Stimulated activated CD4-positive, alpha-beta T cell treated with anti-CD3 and anti-CD28 coated beads, Interleukin-15, amount 100 ng/mL, for 1 hour (primary cell): ENCODE measurements at places on chromosomes 1 and 21.

GRCh38 chr1:167797015-167797414 is 75.2 kb downstream of the MPZL1 start:
- no peak for DNase-seq

GRCh38 chr1:158016651-158017335 is 23.3 kb downstream of the KIRREL1 start:
- DNase-seq: no peak

GRCh38 chr1:160708801-160709200 is 2.8 kb downstream of the CD48 start:
- no peak for DNase-seq

GRCh38 chr1:31750858-31751510 is 13.2 kb downstream of the ADGRB2 start:
- DNase-seq: no peak

- DNase-seq: no peak
Observed at GRCh38 chr1:185478877-185479276, 161.8 kb upstream of the IVNS1ABP start.

DNA sequence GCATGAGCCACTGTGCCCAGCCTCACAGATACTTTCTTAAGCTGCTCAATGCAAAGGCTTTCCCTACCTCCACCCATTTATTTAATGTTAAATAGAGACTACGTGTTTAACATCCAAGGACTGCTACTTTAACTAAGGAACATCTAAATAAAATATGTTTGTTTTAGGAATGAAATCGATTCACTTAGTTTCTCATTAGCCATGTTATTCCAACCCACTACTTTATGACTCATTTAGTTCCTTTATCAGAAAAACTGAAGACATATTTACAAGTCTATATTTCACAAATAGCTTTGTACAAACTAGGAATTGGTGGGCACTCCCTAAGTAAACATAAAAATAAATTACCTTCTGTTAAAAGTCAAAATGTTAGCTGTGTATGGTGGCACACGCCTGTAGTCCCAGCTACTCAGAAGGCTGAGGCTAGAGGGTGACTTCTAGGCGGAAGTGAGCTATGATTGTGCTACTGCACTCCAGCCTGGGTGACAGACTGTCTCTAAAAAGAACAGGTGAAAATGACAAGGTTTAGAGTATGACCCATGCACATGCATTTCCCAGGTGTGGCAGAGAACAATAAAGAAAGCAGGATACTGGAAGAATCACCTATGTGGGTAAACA is 39.9 kb upstream of the AK4 start:
- no peak for DNase-seq

GRCh38 chr21:17197996-17198395 is 314.8 kb upstream of the CXADR start:
- DNase-seq: no peak

DNA sequence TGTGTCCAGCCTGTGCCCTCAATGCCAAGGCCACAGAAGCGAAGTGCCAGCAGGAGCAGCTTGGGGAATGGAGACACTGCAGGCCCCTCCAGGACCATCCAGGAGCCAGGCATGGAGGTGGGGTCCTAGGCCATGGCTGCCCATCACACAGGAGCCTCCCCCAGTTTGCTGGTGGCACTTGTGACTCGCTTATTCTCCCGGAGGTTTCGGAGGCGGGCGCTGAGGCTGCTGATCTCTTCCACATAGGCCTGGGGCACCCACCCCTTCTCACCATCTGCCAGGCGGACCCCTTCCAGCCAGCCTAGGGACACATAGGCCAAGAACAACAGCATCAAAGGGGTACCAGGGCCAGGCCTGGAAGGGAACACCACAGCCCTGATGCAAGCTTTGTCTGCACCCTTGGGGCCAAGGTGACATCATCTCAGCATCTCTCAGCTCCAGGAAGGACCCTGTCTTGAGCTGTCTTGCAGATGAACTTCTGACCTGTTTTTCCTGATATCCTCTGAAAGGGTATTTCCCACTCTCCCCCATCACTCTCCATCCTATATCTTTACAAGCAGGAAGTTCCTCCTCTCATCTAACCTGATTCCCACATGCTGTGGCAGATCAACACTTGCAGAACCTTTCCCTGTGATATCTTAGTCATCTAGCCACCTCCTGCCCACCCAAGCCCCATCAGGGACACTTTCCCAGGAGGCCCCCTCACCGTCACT is 13.9 kb downstream of the ARHGEF19 start:
- DNase-seq: no peak

GRCh38 chr1:11280719-11281376 is 7.8 kb downstream of the UBIAD1 start:
- no peak for DNase-seq

- DNase-seq: no peak
Observed at GRCh38 chr1:118244194-118244593, 59.2 kb upstream of the SPAG17 start.

DNA sequence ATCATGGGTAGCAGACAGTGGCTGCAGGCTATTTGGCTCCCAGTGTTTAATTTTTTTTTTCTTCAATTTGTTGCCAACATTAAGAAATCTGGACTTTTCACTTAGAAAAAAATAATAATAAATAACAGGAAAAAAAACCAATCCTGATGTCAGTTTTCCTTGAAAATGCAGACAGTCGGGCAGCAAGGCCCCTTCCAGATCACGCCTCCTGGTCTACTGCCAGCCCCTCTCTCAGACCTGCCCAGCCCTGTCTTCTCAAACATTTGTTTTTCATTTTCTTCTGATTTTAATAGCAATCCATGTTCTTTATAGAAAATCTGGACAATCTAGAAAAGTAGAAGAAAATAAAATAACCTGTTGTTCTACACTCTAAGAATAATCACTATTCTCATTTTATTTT is 15.5 kb downstream of the IFNGR2 start:
- DNase-seq: no peak

GRCh38 chr1:112056354-112056753 is 66.9 kb upstream of the KCND3 start:
- no peak for DNase-seq

- no peak for DNase-seq
Observed at GRCh38 chr1:111943066-111943465, 46.4 kb downstream of the KCND3 start.

DNA sequence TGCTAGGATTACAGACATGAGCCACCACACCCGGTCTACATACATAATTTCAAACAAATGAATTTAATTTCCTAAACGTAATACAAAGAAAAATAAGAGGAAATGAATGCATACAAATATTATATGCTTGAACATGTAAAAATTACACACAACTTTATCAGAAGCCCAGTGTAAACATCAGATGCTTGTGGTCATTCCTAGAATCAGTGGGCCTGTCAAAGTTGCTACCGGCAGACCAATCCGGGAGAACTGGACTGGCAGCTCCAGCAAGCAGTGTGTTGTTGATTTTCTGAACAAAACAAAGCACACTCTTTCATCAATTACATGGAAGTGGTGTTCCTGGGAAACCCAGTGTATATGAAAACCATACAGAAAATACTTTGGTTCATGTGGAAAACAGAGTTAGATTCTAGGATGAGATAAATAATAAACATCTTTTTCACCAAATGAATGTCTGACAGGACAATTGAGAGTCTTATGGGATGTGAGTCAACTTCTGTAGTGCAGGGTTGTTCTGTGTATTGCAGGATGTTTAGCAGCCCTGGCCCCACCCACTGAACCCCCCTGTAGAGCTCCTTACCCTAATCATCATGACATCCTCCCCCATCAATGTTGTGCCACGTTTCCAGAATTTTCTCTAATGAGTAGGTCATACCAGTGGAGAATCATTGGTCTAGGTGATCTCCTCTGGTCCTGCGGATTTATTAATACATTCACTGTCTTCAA is 33.8 kb downstream of the MFSD2A start:
- DNase-seq: no peak

DNA sequence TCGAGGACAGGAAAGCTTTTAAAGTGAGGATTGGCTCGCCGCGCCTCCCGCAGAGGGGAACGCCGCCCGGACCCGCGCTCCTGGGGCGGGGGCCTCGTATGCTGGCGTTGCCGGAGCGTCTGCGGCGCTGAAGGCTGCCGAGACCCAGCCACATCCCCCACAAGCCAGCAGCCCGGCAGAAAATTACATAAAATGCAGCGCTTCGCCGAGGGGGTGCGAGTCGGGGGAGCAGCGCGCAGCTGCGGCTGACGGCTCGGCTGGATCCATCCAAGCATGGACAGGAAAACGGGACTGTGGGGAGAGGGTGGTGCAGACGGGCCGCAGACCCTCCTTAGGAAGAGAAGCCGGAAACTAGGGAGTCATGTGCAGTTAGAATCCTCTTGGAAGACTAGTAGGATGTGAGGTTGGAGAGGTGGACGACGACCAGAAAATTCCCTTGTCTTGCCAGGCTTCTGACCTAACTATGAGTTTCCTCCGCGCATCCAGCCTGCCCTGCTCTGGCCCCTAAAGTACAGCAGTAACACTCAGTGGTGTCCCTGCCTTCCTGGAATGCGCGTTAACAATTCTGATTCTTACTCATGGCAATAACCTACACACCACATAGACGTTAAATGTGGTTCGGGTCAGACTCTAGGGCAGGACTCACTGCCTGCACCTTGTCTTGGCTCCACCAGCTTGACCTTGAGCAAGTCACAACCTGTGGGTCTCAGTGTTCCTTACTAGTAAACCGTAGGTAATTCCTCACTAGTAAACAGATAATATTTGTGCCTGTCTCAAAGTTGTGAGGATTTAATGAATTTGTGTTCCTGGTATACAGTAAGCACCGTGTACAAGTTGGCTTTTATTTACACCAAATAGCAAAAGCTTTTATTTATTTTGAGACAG is 953 bp upstream of the BRWD1 start:
- DNase-seq: peak; percentile 19

GRCh38 chr1:110258734-110259133 is 48.6 kb downstream of the KCNC4 start:
- no peak for DNase-seq

DNA sequence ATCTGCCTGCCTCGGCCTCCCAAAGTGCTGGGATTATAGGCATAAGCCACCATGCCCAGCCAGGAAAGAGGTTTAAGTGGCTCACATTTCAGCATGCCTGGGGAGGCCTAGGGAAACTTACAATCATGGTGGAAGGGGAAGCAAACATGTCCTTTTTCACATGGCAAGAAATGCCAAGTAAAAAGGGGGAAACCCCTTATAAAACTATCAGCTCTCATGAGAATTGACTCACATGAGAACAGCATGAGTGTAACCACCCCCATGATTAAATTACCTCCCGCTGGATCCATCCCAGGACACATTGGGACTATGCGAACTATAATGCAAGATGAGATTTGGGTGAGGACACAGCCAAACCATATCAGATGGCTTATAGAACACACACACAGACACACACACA is 8.8 kb upstream of the KLHL12 start:
- DNase-seq: no peak
